Sigmoid colon (tissue), 7 donors: ENCODE measurements at places on chromosomes 11 and 22. TPM values are rescaled to one million over a fixed set of nuclear protein-coding genes. Genes with fewer than 3 reads are reported as not detected.

GRCh38 chr11:64384028-64384737 is 25.2 kb downstream of the RPS6KA4 start:
- H3K4me3 ChIP-seq: no peak overlapping the region
- no peaks in the 10 kb centered on the region for H3K36me3 ChIP-seq
- no peak overlapping the region for H3K27ac ChIP-seq
- peaks cover 16% of the 10 kb centered on the region for H3K4me1 ChIP-seq
- H3K27me3 ChIP-seq: no peaks in the 10 kb centered on the region

GRCh38 chr22:48256041-48256739 is 1493.7 kb downstream of the TBC1D22A start:
- DNase-seq: no peak
- no peaks in the 10 kb centered on the region for H3K36me3 ChIP-seq
- peaks cover 3% of the 10 kb centered on the region for H3K27me3 ChIP-seq
- H3K4me1 ChIP-seq: peaks cover 19% of the 10 kb centered on the region
- no peak overlapping the region for H3K4me3 ChIP-seq

DNA sequence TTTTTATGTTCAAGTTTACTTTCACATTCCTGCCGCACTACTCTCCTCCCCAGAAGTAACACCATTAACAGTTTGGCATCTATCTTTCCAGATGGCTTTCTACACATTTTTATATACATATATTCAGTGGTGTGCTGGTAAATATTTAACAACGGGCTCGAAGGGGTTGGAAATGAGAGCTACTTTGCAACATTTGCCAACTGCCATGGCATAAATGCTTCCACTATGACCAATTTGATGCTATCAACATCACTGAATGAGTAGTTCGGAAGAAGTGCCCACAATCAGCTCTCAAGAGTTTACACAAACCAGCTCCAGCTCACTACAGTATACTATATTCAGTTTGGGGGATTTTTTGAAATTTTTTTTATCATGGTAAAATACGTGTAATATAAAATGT is 55.2 kb downstream of the RELT start:
- H3K27ac ChIP-seq: no peak overlapping the region
- no peak for DNase-seq
- H3K4me3 ChIP-seq: no peak overlapping the region
- H3K27me3 ChIP-seq: no peaks in the 10 kb centered on the region
- no peaks in the 10 kb centered on the region for H3K4me1 ChIP-seq

- peak overlapping the region; percentile 98 for H3K27ac ChIP-seq
- H3K4me1 ChIP-seq: peaks cover 68% of the 10 kb centered on the region
- H3K27me3 ChIP-seq: no peaks in the 10 kb centered on the region
- DNase-seq: peak; percentile 97
These were observed 2.0 kb downstream of the MRGPRF start for GRCh38 chr11:69010964-69011623.

DNA sequence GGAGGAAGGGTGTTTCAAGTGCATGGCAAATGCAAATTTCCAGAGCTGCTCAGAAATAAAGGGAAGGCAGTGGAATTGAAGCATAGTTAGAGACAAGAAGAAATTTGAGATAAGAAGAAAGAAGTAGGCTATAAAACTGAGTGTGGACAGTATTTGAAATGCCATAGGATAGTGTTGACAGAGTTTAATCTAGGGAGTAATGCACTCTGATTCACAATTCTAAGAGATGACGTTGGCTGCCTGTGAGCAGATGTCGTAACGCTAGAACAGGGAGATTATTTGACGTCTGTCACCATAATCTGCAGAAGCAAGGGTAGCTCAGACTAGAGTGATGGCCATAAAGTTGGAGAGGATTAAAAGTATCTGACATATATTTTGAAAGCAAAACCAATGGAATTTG is 389.9 kb upstream of the KIRREL3 start:
- H3K4me3 ChIP-seq: no peak overlapping the region
- no peak overlapping the region for H3K27ac ChIP-seq
- no peaks in the 10 kb centered on the region for H3K36me3 ChIP-seq
- no peaks in the 10 kb centered on the region for H3K4me1 ChIP-seq
- no peaks in the 10 kb centered on the region for H3K27me3 ChIP-seq
- no peak for DNase-seq

GRCh38 chr11:76721755-76722677 is 51.5 kb upstream of the LRRC32 start:
- no peak overlapping the region for H3K4me3 ChIP-seq
- no peaks in the 10 kb centered on the region for H3K27me3 ChIP-seq
- no peaks in the 10 kb centered on the region for H3K4me1 ChIP-seq
- no peaks in the 10 kb centered on the region for H3K36me3 ChIP-seq
- DNase-seq: peak; percentile 90

GRCh38 chr11:5043380-5043779 is 2.9 kb upstream of the OR52J3 start:
- H3K36me3 ChIP-seq: no peaks in the 10 kb centered on the region
- no peak overlapping the region for H3K4me3 ChIP-seq
- H3K4me1 ChIP-seq: no peaks in the 10 kb centered on the region
- no peaks in the 10 kb centered on the region for H3K27me3 ChIP-seq
- no peak overlapping the region for H3K27ac ChIP-seq

DNA sequence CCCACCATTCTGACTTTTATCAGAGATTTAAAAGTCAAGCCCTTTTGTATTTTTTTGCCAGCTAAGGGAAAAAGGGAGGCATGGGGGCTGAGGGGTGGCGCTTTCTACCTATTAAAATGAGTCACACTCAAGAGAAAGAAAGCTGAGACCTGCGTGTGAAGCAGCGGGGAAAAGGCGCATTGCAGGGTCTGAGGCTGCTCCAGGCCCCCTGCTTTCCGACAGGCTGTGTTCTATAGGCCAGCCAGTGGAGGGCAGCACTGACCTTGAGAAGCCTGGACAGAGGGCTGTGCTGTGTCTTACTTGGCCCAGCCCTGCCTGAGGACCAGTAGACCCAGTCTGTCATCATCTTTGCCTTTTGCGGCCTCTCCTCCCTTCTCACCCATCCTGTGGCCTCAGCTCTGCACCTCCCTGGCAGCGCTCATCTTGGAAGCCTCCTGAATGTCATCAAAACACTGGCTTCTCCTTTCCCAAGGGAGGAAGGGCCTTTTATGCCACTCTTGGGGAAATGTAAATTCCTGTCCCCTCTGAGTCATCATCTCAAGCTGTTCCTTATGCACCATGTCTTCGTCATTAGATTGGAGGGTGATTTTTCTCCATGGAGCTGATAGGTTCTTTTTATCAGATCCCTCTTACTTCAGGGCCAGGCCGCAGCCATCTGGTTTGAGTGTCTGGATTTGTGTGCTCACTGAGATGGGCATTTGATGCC is 12.6 kb upstream of the MAPK8IP1 start:
- no peaks in the 10 kb centered on the region for H3K4me1 ChIP-seq
- no peak overlapping the region for H3K27ac ChIP-seq
- DNase-seq: no peak
- H3K27me3 ChIP-seq: no peaks in the 10 kb centered on the region
- H3K4me3 ChIP-seq: no peak overlapping the region
- peaks cover 97% of the 10 kb centered on the region for H3K36me3 ChIP-seq

GRCh38 chr11:14578541-14578956 is 58.4 kb upstream of the PSMA1 start:
- H3K27ac ChIP-seq: no peak overlapping the region
- no peaks in the 10 kb centered on the region for H3K27me3 ChIP-seq
- no peak overlapping the region for H3K4me3 ChIP-seq
- no peak for DNase-seq
- H3K36me3 ChIP-seq: no peaks in the 10 kb centered on the region
- no peaks in the 10 kb centered on the region for H3K4me1 ChIP-seq

- H3K4me3 ChIP-seq: peak overlapping the region; percentile 19
- peaks cover 100% of the 10 kb centered on the region for H3K4me1 ChIP-seq
- H3K36me3 ChIP-seq: no peaks in the 10 kb centered on the region
- H3K27me3 ChIP-seq: no peaks in the 10 kb centered on the region
These were observed 8.1 kb downstream of the BCL9L start for GRCh38 chr11:118917481-118918127.

DNA sequence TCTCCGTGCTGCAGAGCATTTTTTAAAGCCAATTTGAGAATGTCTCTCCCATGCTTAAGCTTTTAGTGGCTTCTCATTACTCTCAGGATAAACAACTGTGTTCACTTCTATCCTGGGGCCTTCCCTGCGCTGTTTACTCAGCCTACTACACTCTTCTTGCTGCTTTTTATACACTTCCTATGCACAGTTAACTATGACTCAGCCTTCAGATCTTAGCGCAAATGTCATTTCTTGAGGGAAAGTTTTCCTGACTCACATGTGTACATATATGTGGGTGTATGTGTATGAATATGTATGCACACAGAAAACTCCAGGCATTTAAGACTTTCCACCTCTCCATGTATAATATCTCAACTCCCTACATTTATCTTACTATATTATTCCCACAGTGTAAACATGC is 9.8 kb downstream of the THAP12 start:
- H3K4me1 ChIP-seq: peaks cover 26% of the 10 kb centered on the region
- H3K27ac ChIP-seq: no peak overlapping the region
- DNase-seq: no peak

GRCh38 chr22:43734370-43735150 is 77.5 kb downstream of the EFCAB6 start:
- H3K4me3 ChIP-seq: no peak overlapping the region
- no peaks in the 10 kb centered on the region for H3K27me3 ChIP-seq
- H3K4me1 ChIP-seq: no peaks in the 10 kb centered on the region
- DNase-seq: no peak
- H3K36me3 ChIP-seq: no peaks in the 10 kb centered on the region

DNA sequence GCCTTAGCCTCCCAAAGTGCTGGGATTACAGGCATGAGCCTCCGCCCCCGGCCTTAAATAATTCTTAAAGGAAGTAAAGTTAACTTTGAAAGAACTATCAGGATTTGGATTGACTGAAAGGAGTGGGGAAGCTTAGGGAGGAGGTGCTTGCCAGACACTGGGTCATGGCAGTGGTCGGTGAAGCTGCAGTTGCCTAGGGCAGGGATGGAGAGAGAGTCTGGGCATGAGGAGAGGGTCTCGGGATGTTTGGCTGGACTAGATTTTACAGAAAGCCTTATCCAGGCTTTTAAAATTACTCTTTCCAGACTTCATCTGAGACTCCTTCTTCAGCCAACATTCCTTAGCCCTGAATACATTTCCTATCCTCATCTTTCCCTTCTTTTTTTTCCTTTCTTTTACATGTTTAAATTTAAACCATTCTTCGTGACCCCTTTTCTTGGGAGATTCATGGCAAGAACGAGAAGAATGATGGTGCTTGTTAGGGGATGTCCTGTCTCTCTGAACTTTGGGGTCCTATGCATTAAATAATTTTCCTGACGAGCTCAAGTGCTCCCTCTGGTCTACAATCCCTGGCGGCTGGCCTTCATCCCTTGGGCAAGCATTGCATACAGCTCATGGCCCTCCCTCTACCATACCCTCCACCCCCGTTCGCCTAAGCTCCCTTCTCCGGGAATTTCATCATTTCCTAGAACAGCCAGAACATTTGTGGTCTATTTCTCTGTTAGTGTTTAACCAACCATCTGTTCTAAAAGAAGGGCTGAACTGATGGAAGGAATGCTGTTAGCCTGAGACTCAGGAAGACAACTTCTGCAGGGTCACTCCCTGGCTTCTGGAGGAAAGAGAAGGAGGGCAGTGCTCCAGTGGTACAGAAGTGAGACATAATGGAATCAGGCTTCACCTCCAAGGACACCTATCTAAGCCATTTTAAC is at the start of gene NNMT:
TSS of gene NNMT (plus strand) at position 724 of the 929 bp plus-strand sequence. CDS start at position 882, 158 bp downstream.
- peak; percentile 90 for DNase-seq
- no peaks in the 10 kb centered on the region for H3K27me3 ChIP-seq
- peak within 1 kb of the TSS; percentile 85 for H3K27ac ChIP-seq
- H3K4me3 ChIP-seq: peak within 1 kb of the TSS; percentile 36

GRCh38 chr11:126334659-126335462 is 20.6 kb upstream of the ST3GAL4 start:
- H3K27ac ChIP-seq: no peak overlapping the region
- H3K4me1 ChIP-seq: peaks cover 14% of the 10 kb centered on the region
- no peaks in the 10 kb centered on the region for H3K27me3 ChIP-seq
- no peak for DNase-seq
- no peak overlapping the region for H3K4me3 ChIP-seq

GRCh38 chr22:37741312-37741795 is 44.5 kb downstream of the TRIOBP start:
- no peak overlapping the region for H3K4me3 ChIP-seq
- no peaks in the 10 kb centered on the region for H3K27me3 ChIP-seq
- H3K36me3 ChIP-seq: no peaks in the 10 kb centered on the region
- peaks cover 55% of the 10 kb centered on the region for H3K4me1 ChIP-seq
- DNase-seq: peak; percentile 99

- no peak within 1 kb of the TSS for H3K27ac ChIP-seq
- no peaks in the 10 kb centered on the region for H3K4me1 ChIP-seq
- DNase-seq: peak; percentile 72
These were observed at the start of gene PDGFD for GRCh38 chr11:104164028-104164520. Gene PDGFD (minus strand): TSS chr11:104164147.

- peaks cover 7% of the 10 kb centered on the region for H3K4me1 ChIP-seq
- no peak overlapping the region for H3K4me3 ChIP-seq
- peaks cover 43% of the 10 kb centered on the region for H3K36me3 ChIP-seq
- H3K27ac ChIP-seq: no peak overlapping the region
- no peak for DNase-seq
These were observed 21.4 kb downstream of the PATL1 start for GRCh38 chr11:59647245-59647980.

DNA sequence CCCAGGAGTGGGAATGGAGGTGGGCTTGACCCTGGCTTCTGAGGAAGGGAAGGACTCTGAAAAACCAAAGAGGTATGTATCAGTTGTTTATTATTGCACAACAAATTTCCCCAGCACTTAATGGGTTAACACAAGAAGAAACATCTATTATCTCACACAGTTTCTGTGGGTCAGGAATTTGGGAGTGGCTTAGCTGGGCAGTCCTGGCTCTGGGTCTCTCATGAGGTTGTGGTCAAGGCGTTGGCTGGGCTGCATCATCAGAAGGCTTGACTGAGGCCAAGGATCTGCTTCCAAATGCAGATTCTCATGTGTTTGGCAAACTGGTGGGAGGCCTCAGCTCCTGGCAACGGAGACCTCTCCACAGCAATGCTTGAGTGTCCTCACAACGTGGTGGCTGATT is 17.5 kb upstream of the SMIM38 start:
- peaks cover 27% of the 10 kb centered on the region for H3K36me3 ChIP-seq
- H3K4me3 ChIP-seq: no peak overlapping the region
- no peak for DNase-seq
- no peak overlapping the region for H3K27ac ChIP-seq
- H3K4me1 ChIP-seq: no peaks in the 10 kb centered on the region

GRCh38 chr11:60305906-60306619 is 21.0 kb upstream of the MS4A6E start:
- H3K4me1 ChIP-seq: no peaks in the 10 kb centered on the region
- no peaks in the 10 kb centered on the region for H3K27me3 ChIP-seq
- no peak for DNase-seq
- H3K27ac ChIP-seq: no peak overlapping the region
- no peak overlapping the region for H3K4me3 ChIP-seq

DNA sequence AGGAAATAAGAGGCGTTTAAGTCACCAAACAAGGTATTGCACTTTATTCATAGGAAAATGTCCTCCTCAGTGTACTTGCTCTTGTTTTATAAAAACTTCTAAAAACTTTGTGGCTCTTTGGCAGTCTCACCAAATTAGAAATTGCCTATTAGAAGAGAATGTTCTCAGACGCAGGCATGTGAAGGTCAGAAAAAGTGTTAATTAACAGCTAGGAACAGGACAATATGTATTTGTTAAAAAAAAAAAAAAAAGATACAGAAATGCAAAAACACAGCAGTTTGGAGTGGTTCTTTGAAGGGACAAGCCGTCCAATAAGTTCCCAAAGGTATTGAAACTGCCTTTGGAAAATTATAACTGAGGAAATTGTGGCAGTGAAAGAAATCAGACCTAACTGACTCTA is 67.9 kb downstream of the SLC25A17 start:
- no peak for DNase-seq
- H3K27me3 ChIP-seq: no peaks in the 10 kb centered on the region
- H3K4me1 ChIP-seq: peaks cover 5% of the 10 kb centered on the region
- no peak overlapping the region for H3K4me3 ChIP-seq

TRIM48 gene
- total RNA-seq: not detected

PHF21B gene
- total RNA-seq: 0.28 TPM

OR4A16 gene
- total RNA-seq: not detected

TPBGL gene
- total RNA-seq: 0.33 TPM

XKR3 gene
- total RNA-seq: not detected
